HL-60 (cell line): ENCODE measurements at places on chromosomes 3 and 15.

GRCh38 chr3:127682561-127682960 lies 9.8 kb downstream of the ABTB1 start:
- no peak for DNase-seq

DNA sequence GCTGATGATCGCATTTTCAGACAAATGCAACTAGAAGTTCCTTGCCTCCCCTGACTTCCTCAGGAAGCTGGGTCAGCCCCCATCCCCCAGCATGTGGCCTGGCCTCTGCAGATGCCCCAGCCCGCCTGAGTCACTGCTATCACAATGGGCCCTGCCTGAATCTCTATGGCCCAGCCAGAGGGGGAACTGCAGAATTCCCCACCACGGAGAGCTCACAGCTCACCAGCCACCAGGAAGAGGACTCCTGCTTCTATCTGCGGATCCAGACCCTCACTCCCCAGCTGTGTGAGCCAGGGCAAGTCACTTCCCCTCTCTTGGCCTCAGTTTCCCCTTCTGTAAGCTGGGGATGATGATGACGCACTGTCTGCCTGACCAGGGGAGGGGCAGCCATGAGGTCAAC lies 6.9 kb downstream of the PLXND1 start:
- DNase-seq, result peak; percentile 91

GRCh38 chr3:44184319-44184953 lies 57.2 kb upstream of the TOPAZ1 start:
- no peak for DNase-seq

DNA sequence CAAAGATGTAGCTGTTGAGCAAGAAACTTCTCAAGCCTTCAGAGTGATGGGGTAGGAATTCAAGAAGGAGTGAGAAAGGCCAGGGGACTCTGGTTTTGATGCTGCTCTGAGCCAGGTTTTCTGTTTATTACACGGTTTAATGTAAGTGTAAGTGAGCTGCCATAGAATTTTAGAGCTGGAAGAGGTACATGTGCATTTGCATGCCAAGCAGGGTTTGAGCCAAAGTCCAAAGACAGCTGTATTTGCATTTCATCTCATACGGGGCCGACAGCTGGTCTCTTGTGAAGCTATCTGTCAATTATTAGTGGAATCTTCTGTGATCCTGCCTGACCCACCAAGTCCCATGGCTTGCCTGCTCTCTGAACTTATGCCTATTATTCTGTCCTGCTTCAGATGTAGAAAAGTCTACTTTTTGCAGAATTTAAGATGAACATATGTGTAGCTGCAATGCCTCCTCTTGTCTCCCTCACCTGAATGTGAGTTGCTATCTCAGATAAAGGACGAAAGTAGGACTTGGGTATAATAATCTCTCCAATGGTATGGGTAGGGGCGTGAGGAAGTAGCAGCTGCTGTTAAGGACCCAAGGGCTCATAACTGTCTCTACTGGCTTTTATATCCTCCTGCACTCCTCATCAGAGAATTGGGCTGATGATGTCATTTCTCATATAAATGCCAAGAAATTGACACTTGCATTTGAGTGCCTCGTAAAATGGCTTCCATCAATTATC lies 160.0 kb downstream of the SQOR start:
- no peak for DNase-seq

DNA sequence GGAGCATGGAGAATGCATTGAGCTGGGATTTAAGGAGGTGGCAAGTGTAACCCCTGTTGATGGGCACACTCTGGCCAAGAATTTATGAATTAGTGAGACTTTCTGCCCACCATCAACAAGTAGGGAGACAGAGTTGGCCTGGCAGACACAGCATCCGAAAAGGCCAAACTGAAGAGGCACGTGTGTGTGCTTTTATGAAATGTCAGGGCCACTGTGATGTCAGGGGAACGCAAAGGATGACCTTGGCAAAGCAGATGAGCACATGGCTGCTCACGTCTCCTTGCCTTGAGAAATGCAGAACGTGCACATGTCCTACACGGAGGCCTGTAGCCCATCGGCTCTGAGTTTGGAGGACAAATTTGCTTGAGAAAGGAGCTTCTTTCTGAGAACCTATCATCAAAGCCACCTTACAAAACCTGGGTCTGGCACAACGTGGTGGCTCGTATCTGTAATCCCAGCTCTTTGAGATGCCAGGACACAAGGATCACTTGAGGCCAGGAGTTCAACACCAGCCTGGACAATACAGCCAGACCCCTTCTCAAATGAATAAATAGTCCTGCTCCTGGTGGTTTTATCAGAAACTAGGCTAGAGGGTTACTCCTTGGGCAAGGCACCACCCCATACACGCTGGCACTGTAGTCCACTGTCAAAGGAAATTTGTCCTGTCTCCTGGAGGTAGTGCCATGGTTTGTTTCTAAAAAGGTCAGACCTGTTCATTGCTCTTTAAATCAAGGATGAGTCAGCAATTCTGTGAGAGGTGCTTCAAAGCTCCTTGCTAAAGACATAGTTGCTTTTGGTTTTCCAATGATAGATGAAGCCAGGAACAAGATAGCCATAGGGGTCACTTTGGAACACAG lies 941 bp upstream of the SH3BP5 start:
- no peak for DNase-seq

DNA sequence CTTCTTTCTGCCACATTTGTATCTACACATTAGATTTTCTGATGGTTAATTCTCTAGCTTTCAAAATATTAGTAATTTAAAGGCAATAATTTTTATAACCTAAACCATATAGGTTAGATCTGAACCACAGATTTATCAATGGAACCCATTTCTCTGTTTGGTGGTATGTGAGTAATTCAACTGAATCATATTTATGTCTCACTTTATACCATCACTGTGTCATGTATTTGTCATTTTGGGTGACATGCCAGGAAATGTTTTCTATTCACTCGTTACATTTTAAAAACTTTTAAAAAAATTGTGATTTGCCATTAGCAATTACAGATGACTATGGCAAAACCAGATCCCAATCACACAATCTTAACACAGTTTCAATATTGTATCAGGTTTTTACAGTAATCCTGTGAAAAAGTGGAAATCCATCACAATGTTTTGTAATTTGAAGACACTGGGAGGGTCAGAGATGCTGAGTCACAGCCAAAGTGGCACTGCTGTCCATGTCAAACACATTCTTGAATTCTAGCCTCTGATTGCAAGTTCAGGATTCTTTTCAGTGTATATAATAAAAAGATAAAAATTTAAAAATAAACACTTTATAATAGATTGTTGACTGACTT lies 356.0 kb upstream of the RBMS3 start:
- DNase-seq, result no peak

DNA sequence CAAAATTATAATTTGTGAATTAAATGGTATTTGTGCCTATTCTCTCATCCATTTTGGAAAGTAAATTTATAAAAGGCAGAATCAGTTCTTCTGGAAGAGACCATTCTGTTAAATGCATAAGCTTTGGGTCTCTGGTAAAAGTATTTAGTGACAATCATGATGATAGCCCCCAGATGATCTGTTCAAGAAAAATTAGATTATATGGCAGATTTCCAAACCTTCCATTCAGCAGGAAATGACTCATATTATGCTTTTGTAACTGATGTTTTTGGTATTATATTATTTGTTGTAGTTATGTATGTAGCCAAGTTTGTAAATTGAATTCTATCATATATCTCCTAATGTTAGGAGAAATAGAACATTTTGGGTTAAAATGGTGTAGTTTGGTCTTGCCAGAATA lies 340.8 kb upstream of the DPH6 start:
- no peak for DNase-seq
